ENCODE measurements at places on chromosomes 13 and 19.

DNA sequence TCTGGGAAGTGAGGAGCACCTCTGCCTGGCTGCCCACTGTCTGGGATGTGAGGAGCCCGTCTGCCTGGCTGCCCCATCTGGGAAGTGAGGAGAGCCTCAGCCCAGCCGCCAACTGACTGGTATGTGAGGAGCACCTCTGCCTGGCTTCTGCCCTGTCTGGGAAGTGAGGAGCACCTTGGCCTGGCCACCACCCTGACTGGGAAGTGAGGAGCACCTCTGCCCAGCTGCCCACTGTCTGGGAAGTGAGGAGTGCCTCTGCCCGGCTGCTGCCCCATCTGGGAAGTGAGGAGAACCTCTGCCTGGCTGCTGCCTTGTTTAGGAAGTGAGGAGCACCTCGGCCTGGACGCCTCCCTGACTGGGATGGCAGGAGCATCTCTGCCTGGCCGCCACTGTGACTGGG is 64.8 kb downstream of the ZNF708 start:
- DNase-seq, result no peak

- no peak for DNase-seq
Observed at GRCh38 chr13:33008946-33009722, 7.1 kb upstream of the KL start.

DNA sequence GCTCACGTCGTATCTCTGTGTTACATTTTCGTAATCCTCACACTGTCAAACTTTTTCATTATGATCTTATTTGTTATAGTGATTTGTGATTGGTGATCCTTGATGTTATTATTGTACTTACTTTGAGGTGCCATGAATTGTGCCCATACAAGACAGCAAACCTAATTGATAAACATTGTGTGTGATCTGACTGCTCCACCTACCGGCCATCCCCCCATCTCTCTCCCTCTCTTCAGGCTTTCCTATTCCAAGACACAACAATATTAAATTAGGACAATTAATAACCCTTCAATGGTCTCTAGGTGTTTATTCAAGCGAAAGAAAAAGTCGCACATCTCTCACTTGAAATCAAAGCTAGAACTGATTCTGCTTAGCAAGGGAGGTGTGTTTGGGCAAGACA is 349.3 kb downstream of the RBM26 start:
- no peak for DNase-seq

GRCh38 chr13:76878043-76878442 is 8.2 kb downstream of the KCTD12 start:
- DNase-seq, result no peak
